ENCODE measurements at places on chromosomes 3 and 15.

- no peak for DNase-seq
Measured at GRCh38 chr3:180619723-180620122, 17.8 kb downstream of the TTC14 start.

DNA sequence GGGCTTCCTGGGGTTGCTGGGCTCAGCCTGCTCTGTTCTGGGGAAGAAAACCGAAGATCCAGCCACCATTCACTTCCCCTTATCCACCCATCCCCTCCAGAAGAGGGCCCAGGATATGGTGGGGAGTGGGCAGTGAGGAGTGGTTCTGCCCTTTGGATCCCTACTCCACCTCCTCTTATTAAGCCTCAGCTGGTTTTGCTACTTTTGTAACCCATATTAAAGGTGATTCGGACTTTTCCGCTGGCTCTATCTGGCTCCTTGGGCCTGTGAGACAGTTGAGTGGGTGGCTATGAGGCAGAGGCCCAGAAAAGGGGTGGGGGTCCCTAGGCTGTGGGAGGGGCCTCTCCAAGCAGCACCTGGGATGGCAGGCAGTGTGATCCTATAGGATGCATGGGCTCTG lies 33.8 kb downstream of the NBEAL2 start:
- no peak for DNase-seq

GRCh38 chr3:64825404-64826120 lies 137.8 kb upstream of the ADAMTS9 start:
- DNase-seq = no peak

DNA sequence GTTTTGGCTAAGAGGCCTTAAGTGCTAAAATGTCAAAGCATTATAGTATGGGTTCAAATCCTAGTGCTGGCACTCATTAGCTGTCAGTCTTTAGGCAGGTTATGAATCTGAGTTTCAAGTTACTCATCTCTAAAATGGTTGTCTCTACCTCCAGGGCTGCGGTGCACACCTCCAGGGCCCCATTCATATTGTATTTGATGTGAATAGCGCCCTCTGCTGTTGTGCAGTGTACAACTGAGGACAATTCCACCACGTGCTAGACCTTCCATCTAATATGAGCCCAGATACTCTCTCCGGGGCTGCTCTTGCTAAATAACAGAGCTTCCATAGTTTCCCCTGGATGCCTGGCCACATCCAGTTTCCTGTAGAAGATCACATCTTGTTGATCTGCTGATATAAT lies 54.3 kb downstream of the OXNAD1 start:
- peak; percentile 91 for DNase-seq

Data from activated effector memory CD4-positive, alpha-beta T cell treated with anti-CD3 and anti-CD28 coated beads, Interleukin-2, amount 50 U/mL, for 16 hours (primary cell).